Naive thymus-derived CD8-positive, alpha-beta T cell (primary cell): ENCODE measurements at places on chromosomes 16 and 17. TPM values are rescaled to one million over a fixed set of nuclear protein-coding genes. Genes with fewer than 3 reads are reported as not detected.

DNA sequence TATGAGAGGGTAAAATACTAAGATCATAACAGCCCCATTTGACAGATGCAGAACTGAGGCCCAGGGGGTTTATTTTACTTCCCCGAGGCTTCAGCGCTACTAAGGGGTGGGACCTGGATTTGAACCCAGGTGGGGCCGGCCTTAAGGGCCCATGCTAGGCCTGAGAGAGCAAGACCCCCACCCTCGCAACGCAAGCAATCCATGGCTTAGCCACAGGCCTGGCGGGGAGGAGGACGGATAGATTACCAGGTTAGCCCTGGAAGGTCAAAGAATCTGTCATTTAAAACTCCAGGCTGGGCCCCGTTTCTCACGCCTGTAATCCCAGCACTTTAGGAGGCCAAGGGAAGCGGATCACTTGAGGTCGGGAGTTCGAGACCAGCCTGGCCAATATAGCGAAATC lies 1.9 kb upstream of the CDH3 start:
- DNase-seq = no peak

DNA sequence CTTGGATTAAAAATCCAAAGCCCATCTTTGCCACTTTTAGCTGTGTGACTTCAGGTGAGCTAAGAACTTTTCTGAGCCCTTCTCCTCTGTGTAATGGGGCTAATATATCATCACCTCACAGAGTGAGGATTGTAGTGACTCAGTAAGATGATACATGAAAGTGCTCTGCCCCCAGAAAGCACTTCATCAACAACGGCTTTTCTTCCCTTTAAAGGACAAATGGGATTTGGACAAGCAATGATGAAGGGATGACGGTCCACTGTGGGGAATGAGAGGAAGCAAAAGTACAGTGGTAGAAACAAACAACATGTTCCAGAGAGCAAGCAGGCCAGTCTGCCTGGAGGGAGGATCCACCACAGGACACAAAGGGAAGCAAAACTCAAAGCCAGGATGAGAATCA lies 14.3 kb upstream of the TMED6 start:
- DNase-seq = no peak

CDH5 gene
- not detected for total RNA-seq

NPIPB5 gene
- 462 TPM for total RNA-seq
